ACHN (cell line): ENCODE measurements at places on chromosomes 16 and 17.

DNA sequence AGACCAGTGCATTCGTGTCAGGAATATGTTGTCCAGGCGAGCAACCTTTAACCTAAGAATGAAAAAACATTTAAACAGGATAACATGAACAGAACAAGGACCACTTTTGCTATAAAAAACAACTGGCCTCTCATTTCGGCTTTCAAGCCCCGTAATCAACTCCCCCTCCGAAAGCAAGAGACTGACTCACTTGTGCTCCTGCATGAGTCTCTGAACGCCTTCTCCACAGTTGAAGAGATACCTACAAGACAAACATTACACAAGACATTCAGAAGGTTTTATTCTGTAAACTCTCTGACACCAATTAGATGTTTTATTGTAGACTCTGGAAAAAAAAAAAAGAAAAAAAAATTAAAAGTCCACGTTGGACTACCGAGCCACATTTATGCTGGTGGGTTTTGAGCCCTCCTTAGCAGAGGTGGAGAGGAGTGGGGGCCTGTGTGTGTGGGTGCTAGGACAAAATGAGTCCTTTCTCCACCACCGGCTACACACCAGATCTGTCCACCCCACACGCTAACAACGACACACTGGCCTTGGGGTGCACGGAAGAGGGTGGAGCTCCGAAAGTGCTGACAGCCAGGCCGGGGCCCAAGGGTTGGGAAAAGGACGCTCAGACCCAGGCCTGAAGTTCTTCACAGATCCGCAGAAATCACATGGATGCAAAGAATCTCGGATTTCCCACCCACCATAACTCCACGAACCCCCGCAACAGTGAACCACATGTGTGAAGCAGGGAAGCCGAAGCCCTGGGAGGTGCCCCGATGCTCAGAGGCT is 759 bp downstream of the ELAC2 start:
- DNase-seq, result peak; percentile 24

DNA sequence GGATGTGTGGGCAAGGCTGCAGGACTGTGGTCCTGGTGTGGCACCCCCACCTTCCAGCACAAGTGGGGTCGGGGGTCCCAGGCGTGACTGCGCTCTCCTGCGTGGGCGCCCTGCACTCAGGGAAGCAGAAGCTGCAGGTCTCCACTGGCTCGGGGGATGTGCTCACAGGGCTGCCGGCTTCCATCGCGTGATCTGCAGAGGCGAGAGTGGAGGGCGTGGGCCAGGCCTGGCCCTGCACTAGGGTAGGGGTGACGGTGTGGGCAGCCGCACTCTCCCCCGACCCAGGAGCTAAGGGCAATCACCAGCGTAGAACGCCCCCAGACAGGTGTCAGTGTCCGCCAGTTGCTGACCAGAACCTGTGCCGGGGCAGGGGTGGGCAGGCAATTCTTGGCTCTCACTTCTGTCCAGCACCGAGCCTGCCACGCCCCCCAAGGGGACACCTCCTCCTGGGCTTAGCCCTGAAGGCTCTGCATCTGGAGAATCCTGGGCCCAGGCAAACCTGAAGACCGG is 32.3 kb downstream of the TNFRSF13B start:
- no peak for DNase-seq

- peak; percentile 26 for DNase-seq
Measured at GRCh38 chr17:59830846-59831486, 61.8 kb downstream of the TUBD1 start.

DNA sequence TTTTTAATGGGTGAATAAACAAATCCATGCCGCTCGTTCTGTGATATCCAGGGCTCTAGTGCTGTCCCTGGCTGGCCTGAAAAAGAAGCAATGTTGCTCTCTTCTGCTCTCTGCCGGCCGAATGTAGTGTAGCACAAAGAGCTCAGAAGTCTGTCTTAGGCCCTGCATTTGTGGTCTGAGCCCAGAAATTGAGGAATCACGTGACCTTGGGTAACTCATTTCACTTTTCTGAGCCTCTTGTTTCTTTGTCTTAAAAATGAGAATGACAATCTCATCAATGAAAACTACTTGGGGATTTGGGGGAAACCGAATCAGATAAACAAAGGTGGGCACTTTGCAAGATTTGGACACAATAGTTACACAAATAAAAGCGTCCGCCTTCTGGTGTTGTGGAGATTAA is 381.6 kb upstream of the ASIC2 start:
- DNase-seq, result peak; percentile 61

- no peak for DNase-seq
Measured at GRCh38 chr17:77558846-77559626, 399.5 kb upstream of the TNRC6C start.

- DNase-seq, result no peak
Measured at GRCh38 chr16:66375451-66375850, 9.0 kb downstream of the CDH5 start.

GRCh38 chr16:12558641-12559040 is 245.0 kb downstream of the CPPED1 start:
- DNase-seq, result no peak

GRCh38 chr16:500709-501108 is 26.8 kb upstream of the CAPN15 start:
- DNase-seq, result no peak

- no peak for DNase-seq
Measured at GRCh38 chr16:30437511-30438046, 7.7 kb upstream of the DCTPP1 start.

GRCh38 chr17:47742319-47743181 is 9.5 kb downstream of the TBX21 start:
- peak; percentile 22 for DNase-seq

GRCh38 chr17:40559564-40559916 is 5.7 kb downstream of the CCR7 start:
- DNase-seq, result no peak

DNA sequence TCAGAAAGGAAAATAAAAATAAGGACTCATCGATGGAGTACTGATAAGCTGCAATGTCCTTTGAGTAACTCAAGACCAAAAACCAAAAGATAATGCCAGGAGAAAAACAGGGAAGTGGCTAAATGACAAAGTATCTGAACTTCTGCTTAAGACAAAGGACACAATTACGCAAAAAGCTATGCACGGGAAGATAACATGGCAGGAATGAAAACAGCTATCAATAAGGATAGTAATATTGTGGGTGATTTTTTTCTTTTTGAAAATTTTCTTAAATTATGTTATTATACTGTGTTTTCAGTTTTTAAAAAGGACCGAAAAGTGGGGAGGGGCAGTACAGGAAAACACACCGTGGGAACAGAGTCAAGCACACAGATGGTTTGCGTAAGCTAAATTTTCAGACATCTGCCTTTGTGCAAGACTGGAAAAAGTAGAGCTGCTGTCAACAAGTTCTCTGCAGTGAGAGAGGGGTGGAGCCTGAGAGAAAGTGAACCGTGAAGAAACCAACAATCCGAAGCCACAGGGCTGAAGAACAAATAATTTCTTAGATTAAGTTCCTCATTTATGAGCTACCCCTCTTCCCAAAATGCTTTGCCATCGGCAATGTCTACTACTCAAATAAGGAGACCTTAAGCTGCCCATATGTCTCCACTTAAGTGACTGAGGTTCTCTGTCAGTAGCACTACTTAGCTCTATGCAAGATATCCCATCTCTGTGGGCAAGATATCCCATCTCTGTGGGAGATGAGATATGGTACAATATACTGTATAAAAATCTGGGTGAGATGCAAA is 99.9 kb upstream of the CORO6 start:
- no peak for DNase-seq

DNA sequence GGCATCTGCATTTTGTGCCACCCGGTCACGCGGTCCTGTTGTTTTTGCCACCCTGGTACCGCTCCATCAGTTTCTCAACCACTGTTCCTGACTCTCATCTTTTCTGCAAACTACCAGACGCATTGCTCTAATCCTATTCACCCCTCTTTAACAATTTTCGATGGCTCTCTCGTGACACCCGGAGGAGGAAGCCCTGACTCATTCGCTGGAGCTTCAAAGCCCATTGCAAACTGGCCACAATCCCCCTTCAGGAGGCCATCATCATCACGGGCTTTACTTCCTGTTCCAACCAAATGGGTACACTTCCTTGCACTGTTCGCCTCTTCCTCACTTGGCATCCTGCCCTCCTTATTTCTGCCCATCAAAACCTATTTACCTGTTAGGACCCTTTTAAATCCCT is 155.3 kb downstream of the RGS9 start:
- no peak for DNase-seq

DNA sequence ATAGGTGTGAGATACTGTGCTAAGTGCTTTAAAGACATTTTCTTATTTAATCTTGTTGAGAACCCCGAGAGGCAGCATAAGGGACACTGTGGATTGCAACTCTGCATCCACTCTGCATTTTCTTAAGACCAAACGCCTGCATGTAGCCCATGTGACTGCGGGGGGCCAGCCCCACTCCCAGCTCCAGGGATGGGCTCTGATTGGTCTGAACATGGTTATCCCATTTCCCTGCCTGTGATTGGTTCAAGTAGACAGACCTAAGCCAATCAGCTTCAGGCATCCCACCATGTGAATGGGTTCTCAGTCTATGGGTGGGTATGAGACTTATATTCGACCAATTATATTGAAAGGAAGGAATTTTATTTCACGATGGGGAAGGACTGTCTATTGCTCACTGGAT is 33.2 kb upstream of the USP7 start:
- DNase-seq, result no peak

GRCh38 chr16:9419161-9419560 is 327.7 kb downstream of the HAPSTR1 start:
- DNase-seq, result no peak

- no peak for DNase-seq
Measured at GRCh38 chr16:50828164-50828702, 86.3 kb downstream of the CYLD start.

DNA sequence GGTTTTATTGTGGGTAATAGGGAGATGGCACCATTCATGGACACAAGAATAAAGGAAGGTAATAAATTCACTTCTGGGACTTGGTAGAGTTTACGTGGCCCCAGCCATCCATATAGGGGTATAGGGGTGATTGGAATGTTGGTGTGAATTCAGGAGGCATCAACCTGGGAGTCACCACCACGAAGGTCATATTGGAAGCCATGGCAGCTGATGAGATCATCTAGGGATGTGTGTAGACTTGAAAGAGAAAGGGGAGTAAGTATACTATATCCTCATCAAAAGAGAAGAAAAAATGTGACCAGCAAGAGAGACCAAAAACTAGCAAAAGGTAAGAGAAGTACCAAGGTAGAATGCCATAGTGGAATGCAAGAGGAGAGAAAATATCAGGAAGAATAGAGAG is 26.6 kb upstream of the GINS3 start:
- no peak for DNase-seq

- peak; percentile 73 for DNase-seq
Measured at GRCh38 chr16:67865318-67865717, 7.5 kb upstream of the EDC4 start.

DNA sequence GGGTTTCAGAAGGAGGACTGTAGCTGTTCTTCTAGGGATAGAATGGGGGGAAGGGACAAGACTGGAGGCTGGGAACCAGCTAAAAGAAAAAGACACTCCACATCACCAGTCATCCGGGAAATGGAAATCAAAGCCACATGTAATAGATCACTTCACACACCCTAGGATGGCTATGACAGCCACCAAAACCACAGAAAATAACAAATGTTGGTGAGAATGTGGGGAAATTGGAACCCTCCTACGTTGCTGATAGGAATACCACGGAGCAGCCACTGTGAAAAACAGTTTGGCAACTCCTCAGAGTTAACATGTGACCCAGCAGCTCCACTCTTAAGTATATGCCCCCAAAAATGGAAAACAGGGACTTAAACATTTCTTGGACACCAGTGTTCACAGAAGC is 2.3 kb downstream of the TLE7 start:
- no peak for DNase-seq

- peak; percentile 59 for DNase-seq
Measured at GRCh38 chr16:30748634-30749445, 615 bp downstream of the PHKG2 start.

- no peak for DNase-seq
Measured at GRCh38 chr16:81572386-81573144, 128.0 kb downstream of the CMIP start.

DNA sequence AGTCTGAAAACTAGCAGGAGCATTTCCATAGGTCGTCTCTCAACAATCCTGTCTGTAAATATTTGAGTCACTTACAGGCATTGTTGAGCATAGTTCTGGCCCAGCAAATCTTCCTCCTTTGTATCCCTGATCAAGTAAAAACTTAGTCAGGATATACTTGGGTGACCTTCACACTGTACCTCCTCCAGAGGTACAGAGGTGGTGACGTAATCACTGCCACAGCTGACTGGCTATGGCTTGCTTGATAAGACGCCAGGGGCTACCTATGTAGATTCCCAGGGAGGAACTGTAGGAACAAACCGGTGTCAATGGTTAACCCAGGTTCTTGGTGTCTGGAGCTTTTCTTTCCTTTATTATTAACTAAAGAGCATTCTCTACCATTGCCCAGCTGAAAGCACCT is at the start of gene KCNJ16:
KCNJ16 (plus strand) TSS at position 270 of the 400 bp plus-strand sequence. CDS start 56,863 bp downstream, outside the sequence.
- DNase-seq, result peak; percentile 98

- no peak for DNase-seq
Measured at GRCh38 chr17:79936641-79937381, 97.6 kb upstream of the CBX4 start.

- no peak for DNase-seq
Measured at GRCh38 chr16:86846136-86846535, 267.8 kb downstream of the FOXL1 start.

DNA sequence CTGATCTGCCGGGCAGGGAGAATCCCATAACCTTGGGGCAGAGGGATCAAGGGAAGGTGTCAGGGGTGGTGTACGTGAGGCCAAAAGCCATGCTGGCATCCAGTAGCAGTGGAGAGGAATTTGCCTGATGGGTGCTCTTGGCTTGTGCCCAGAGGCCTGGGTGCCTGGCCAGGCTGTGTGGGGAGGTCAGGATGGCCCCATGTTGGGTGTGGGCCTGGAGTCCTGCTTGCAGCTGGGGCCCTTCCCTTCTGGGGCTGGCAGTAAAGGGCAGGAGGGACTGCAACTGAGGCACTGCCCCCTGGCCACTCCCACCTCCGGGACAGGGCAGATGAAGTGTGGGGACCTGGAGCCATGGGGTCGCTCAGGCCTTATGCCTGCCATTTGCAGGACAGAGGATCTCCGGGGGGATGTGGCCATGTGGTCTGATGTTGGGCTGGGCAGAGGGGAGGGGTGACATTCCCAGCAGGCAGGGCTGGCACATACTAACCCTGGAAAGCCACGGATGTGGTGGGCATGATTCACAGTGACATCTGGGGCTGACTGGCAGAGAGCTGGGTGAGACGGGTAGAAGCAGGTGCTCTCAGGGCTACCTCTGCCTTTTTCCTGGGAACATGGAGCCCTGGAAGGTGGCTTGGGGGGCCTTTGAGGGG is 3.5 kb downstream of the FMNL1 start:
- peak; percentile 74 for DNase-seq

- DNase-seq, result peak; percentile 87
Measured at GRCh38 chr17:53032861-53033271, 789.9 kb upstream of the KIF2B start.

GRCh38 chr17:4585638-4585994 is 1.3 kb downstream of the SMTNL2 start:
- no peak for DNase-seq

GRCh38 chr16:54180421-54181359 is 105.9 kb downstream of the IRX3 start:
- no peak for DNase-seq

DNA sequence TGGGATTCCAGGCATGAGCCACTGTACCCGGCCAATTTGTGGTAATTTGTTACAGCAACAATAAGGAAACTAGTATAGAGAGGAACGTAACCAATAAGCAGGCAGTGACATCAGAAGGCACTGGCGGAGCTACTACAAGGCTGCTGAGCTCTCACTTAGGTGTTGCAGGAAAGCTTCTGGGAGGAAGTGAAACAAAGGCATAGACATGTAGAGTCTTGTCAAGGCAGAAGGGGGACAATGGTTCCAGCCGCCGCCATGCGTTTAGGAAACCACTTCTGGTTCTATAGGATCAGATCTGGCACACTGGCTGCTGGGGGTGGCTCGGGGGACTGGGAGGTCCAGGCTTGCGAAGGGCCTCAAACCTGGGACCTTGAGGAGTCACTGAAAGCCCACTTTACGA is 9.4 kb upstream of the CPSF4L start:
- DNase-seq, result no peak
